Stimulated activated CD8-positive, alpha-beta memory T cell treated with anti-CD3 and anti-CD28 coated beads, Interleukin-4, amount 100 ng/mL, for 1 hour (primary cell): ENCODE measurements at places on chromosomes 11 and 22.

GRCh38 chr22:17569971-17570511 is 6.7 kb downstream of the SLC25A18 start:
- DNase-seq: no peak

DNA sequence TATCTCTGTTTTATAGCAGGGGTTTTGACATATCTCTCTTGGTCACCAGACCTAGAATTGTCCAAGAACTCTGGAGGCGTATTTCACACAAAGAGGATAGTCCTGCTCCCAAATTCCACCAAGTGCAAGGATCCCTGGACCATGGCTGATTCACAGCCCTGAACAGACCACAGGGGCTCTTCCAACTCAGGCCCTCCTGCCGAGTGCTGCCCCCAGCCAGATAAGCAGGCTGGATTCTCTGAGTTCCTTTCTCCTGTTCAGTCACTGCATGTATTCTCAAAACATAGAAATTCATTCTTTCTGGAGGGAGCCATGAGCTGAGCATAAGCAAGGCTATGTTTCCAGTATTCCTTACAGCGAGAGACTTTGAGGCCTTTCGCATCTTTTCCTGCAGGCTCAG is 13.4 kb upstream of the PLEKHB1 start:
- DNase-seq: no peak

- no peak for DNase-seq
Measured at GRCh38 chr11:62138630-62139425, 15.0 kb downstream of the INCENP start.

- DNase-seq: no peak
Measured at GRCh38 chr11:35360055-35360530, 59.3 kb downstream of the SLC1A2 start.

DNA sequence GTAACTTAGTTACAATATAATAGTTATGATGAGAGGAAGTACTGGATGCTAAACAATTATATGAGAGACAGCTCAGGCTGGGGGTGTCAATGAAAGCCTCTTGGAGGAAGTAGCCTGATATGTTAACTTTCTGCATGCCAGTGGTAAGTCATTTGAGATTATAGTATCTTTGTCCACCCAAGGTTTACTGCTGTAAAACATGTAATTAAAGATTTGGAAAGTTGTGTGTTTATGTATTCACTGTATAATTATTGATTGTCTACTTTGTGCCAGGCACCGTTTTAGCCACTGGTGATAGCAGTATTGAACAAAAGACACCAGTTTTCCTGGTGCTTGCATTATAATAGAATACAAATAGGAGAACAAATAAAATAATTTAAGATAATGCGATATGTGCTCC is 624 bp upstream of the DNAJB7 start:
- no peak for DNase-seq

DNA sequence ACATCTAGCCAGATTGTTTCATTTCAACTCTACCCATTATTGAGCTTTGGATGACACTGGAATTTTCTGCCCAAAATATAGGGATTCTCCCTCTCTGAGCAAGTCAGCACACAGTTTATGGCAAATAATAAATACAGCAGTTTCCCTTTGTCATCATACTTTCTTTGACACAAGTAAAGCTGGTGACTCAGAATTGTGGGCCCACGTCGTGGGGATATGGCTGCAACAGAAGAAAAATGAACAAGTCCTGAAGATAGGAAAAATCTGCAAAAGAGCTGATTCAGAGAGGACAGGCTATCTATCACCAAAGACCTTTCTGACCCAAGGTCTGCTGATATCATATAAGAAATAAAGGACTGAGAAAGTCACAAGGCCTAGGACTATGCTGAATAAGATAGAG is 236.3 kb upstream of the ZC3H12C start:
- DNase-seq: no peak

- DNase-seq: no peak
Measured at GRCh38 chr11:77126861-77127234, 1.2 kb upstream of the MYO7A start.

- DNase-seq: no peak
Measured at GRCh38 chr11:87778357-87778756, 396.9 kb downstream of the RAB38 start.

DNA sequence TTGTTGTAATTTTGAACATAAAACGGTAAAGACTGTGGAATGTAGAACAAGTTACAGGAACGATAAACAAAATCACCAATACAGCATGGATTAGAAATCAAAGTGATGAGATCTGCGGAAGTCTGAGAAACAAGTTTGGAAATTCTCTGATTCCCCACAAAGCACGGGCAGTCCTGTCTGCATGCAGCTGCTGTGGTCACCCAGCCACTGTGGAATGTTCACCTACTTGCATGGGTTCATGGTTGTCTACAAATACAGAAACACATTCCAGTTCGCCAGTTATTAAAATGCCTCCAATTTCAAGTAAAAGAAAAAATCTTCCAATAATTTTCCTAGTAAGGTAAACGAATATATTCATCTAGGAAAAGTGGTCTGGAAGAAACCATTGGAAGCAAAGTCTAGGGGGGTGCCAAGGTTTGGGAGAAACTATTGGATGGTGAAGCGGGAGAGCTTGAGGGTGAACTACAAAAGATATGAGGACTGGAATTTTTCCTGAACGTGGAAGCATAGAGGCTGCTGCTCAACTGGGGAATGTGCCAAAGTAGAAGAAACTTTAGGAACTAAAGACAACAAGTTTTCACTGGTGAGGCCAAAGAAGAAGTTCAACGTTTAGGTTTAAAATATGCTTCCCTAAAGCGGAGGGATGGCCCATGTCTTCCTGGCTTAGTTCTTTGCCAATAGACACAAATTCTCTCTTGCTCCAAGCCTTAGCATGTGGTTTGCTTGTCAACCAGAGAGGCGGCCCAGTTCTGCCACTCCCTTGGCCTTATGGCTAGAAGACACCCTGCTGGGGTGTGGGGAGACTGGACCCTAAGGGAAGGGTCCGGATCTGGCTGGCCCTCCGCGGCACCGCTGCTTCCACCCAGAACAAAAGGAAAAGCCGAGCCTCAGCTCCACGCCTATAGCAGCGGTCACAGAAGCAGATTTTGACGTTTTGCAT is 70.2 kb downstream of the CTTN start:
- no peak for DNase-seq

- DNase-seq: no peak
Measured at GRCh38 chr11:68193018-68193417, 20.1 kb downstream of the KMT5B start.

GRCh38 chr11:86524620-86525352 is 147.6 kb downstream of the ME3 start:
- no peak for DNase-seq

- DNase-seq: no peak
Measured at GRCh38 chr11:68342459-68343158, 30.2 kb downstream of the LRP5 start.

DNA sequence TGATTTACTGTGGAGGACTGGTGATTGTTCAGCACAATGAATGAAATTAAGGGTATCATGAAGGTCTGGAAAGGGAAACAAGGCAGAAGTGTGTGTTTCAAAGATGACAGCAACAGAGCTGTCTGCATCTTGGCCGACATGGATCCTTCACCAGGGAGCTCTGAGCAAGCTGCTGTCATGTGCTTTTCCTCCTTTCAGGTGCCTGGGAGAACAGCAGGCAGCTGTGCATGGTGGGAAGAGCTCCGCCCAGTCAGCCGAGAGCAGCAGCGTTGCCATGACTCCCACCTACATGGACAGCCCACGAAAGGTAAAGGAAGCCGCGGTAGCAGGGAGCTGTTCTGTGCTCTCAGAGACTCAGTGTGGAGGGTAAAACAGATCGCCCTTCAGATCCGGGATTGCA is 87.1 kb upstream of the YWHAH start:
- no peak for DNase-seq

GRCh38 chr11:59551659-59552521 is 40.6 kb downstream of the OR4D9 start:
- DNase-seq: no peak

DNA sequence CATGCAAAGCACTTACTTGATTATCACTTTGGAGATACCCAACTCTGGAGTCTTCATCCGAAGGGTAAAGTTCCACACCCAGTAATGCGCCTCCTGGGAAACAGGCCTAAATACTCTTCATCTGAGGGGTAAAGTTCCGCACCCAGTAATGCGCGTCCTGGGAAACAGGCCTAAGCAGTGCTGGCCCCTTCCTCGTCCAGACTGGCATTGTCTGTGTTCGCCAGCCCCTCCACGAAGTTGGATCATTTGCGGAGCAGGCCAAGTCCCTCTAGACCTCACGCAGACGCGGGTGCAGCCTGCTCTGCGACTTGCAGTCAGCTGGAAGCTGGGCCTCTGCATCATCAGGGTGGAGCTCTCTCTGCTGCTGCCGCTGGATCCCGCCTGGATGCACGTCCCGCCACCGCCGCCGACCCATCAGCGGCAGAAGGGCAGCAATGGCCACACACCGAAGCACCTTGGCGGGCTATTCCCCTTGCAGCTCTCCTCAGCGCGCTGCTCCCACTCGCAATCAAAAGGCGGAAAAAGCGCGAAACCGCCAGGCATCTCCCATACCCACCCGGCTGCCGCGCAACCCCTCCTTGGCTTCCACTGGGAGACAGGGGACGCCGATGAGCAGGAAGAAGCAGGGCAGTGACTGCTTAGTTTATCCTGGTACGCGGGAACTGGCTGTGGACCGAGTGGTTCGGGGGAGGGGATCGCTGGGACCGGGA is 34.1 kb upstream of the GLYATL1 start:
- no peak for DNase-seq

GRCh38 chr11:68383976-68384501 is 71.6 kb downstream of the LRP5 start:
- DNase-seq: peak; percentile 27

GRCh38 chr11:44229098-44229497 is 80.8 kb downstream of the ALX4 start:
- DNase-seq: no peak

DNA sequence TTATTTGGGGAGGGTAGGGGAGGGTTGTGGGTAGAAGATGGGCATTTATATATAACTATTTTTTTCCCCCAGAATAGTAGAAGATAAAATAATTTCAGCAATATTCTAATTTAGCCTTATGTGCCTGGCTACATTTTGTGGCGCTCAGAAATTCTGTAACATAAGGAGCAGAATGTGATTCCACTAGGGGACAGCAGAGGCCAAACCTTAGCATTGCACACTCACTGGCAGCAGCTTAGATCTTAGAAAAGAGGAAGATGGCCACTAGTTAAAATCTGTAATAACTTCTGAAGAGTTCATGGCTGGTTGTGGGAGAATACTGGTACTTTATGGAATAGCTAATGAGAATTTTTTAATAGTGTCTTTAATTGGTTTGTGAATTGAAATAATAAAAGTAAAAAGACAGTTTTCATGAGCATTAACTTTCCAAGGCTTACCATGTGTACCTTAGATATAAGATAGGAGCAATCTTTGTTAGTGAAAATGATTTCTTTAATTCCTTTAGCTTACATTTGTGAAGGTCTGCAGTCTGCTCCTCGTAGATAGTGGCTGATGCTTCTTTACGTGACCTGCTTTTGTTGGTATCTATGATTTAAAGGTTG is 33.1 kb downstream of the DDX10 start:
- no peak for DNase-seq

- DNase-seq: no peak
Measured at GRCh38 chr11:1756791-1757771, 6.6 kb downstream of the CTSD start.

GRCh38 chr11:58577555-58578135 is 1.2 kb upstream of the ZFP91 start:
- DNase-seq: peak; percentile 66

DNA sequence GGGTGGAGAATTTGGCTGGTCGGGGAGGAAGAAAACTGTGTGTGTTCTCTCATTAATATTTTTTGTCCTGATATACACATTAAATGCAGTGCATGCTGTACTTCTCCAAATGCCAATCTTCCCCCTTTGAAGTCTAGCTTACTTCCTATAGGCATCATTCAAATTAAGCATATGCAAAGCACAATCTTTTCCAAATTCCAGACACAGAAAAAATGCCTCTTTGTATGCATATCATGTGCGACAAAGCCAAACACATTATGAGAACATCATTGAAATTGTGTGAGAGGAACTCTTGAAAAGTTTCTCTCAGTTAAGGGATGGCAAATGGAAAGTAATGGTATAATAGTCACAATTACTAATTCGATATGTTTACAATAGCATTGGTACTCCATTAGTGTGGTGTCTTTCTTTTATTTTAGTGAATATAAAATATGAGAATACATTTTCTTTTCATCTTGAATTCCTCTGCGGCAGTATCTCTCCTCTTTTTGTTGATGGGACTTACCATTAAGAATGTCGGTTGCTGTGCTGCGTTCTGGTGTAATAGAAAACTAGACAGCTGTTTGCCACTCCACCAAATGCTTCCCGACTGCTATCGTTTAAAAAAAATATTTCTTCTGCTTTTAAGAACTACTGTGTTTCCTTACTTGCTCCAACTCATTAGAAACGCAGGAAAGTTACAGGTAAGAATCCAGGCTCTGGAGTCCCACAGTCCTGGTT is 19.3 kb upstream of the NRIP3 start:
- DNase-seq: no peak

- no peak for DNase-seq
Measured at GRCh38 chr11:68845351-68846002, 3.8 kb upstream of the CPT1A start.

DNA sequence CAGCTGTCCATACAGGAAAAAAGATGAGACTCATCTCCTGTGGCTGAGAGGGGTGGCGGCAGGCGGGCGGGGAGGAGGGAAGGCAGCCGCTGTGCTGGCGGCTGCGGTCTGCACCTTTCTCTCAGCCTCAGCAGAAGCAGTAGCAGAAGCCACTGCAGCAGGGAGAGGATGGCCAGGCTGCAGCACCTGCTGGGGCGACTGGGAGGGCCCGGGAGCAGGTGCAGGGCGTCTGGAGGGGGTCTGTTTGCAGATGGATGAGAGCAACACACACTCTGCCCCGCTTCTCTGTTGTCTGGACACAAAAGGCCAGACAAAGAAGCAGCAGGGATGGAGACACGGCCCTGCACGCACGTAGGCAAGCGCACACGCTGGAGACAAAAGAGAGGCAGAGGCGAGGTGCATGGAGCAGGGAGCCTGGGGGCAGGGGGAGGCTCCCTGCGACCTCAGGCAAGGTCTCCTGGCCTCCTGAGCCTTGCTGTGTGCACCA is 9.3 kb upstream of the MIAT start:
- DNase-seq: no peak

DNA sequence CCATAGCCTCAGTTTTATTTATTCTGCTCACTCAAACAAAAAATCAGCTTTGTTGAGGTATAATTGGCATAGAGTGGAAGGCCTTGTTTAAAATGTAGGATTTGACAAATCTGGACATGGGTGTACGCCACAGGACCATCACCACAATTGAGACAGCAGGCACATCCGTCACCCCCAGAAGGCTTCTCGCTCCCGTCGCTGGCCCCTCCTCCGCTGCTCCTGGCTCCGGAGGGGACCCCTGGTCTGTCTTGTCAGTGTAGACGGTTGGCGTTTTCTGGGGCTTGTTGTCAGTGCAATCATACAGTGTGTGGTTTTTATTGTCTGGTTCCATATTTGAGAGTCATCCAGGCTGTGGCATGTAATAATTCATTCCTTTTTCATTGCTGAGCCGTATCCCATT is 97.6 kb downstream of the KCNQ1 start:
- DNase-seq: no peak

DNA sequence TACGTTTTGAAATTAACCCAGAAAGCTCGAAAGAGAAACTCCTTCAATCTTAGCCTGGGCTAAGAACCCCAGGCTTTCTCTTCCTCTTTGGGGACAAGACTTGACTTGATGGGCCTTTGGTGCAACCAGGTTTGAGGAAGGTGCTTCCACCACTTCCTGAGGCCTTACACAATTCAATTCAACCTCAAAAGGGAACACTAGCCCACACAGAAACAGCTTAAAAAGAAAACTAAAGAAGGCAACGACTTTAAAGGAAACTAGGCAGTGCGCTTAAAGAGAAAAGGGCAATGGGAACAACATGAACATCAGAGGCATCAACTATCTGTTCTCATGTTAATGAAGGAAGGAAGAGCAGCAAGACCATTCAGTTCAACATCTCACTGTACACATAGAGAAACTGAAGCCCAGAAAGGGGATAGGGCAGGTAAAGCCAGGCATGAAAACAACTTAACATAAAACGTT is 24.8 kb downstream of the PAK1 start:
- no peak for DNase-seq
